ENCODE measurements at places on chromosomes 7 and 10.

GRCh38 chr10:89744026-89744425, 42.6 kb downstream of the KIF20B start:
- no peak for DNase-seq

DNA sequence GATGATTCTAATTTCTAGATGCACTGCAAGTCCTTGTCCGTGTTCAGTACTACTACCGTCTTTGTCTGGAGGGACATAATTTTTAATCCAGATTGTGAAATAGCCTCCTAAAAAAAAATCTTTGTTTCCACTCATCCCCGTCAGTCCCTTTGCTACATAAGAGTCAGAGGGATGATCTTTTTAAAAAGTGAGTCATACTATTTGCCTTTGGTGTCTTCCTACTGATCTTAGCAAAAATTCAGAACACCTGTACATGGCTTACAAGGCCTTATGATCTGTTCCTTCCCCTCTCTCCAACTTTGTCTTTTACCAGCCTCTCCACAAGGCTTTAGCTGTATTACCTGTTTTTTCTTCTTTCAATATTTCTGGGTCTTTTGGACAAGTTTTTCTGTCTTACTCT, 173.5 kb downstream of the MLLT10 start:
- DNase-seq: no peak

DNA sequence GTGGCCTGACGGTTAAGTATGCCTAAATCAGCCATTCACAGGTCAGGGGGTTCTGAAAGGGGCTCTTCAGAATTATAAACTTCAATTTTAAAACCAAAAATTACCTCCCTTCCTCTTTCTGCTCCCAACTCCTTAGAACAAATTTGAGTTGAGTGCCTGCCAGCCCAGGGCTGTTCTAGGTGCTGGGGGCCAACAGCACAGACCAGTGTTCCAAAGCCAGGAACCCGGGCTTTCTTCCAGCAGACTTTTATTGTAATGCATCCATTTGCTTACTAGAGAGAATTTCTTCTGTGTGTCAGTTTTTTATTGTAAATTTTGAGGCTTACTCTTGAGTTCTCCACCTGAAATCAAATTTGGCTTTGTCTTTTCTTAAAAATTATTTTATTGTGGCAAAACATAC, 238.5 kb downstream of the CACNB2 start:
- no peak for DNase-seq

DNA sequence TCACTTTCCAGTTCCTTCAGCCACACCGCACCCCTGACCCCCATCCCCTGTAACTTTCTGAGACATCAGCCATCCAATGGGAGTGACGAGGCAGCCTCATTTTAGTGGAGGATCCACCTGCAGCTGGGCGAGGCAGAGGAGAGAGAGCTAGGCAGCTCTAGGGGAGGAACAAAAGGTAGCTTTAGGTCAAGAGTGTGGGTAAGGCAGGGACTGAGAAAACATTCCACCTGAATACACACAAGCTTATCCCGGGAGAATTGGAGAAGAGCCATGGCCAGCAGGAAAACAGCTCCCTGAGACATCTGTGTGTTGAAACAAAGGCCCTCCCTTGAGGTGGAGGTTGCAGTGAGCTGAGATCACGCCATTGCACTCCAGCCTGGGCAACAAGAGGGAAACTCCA, 6.7 kb upstream of the KLRG2 start:
- no peak for DNase-seq

DNA sequence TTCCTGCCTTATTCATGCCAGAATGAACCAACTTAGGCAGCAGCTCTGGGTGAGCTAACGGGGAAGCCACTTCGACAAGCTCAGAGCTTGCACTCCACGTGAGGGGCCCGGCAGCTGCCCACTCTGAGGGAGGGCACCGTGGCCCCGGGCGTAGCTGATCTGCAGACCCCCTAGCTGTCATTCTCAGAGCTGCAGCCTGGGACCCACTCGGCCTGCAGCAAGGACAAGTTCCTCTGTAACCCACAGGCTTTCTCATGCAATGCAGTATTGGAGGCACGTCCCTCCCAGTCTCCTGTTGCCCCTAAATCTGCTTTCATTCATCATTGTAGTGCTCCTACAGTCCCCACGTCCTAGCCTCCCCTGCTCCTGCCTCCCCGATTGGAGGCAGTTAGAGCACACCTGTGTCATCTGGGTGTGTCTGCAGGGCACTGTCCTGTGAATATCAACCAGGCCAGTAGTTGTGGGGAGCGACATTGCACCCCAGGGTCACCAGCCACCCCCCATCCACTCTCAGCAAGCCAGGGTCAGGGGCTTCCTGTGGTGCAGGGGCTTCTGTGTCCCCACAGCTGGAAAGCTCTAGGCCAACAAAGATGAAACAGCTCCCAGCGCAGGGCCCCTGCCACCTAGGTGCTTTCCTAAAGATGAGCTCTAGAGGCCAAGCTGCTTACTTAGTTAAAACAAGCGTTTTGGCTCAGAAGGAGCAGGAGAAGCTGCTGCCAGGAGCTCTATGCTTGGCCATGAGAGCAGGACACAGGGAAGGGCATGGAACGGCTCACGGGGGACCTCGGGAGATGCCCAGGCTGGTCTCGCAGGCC, 333.6 kb downstream of the ADARB2 start:
- no peak for DNase-seq

GRCh38 chr10:30798646-30799185, 169.2 kb upstream of the LYZL2 start:
- no peak for DNase-seq

DNA sequence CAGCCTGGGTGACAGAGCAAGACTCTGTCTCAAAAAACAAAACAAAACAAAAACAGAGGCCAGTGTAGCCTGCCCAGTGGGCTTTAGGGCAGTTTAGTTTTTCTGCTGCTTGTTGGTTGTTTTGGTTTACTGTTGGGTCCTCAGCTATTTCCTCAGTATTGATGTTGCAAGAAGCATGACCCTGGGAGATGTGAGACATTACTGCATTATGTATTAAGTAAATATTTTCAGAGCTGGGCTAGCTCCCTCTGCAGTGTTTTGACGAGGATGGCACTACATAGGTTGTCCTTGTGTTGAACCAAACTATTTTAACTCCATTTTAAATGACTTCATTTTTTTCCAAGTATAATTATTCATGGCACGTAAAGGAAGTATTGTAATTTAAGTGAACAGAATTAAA, 4.8 kb downstream of the AKAP9 start:
- DNase-seq: no peak

DNA sequence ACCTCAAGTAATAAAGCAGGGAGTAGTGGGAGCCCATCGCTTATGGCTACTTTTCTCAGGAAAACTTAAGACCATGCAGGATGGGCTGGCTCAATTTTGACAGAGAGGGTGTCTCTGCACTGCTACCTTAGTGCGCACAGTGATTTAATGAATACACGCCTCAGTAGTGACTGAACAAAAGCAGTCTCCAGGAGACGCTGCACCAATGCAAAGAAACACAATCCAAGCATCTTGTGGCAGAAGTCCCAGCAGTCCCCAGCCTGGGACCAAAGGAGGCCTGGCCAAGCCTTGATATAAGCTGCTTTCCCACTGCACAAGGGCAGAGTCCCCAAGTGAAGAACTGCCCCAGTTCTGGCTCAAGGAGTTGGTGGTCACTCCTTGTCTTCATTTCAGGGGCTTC, 368.9 kb downstream of the KCNMA1 start:
- DNase-seq: no peak

- peak; percentile 25 for DNase-seq
Observed at GRCh38 chr7:2956526-2957368, 86.9 kb downstream of the CARD11 start.

DNA sequence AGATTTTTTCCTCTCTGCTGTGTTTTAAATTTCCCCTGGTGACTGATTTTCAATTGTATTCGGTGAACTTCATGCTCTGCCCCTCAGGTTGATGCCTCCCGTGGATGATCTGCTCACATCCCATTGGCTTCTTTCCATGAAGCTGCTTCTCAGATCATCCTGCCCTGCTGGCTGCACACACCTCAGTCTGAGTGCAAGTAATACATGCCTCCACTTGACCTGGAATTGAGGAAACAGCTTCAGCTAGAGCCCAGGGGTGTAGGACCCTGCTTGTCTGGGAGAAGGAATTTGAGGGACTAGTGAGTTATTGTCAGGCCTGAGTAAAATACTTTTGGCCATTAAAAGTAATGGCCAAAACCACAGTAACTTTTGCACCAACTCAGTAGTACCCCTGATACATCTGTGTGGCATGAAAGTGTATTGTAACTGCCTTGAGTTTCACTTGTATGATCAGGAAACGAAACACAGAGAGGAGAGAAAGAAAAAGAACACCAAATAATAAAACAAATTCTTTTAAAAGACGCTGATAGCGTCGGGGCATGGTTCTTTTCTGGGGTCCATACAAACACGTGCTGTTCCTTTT, 49.4 kb downstream of the SPAM1 start:
- no peak for DNase-seq

- no peak for DNase-seq
Observed at GRCh38 chr10:4981722-4982471, 18.7 kb downstream of the AKR1C1 start.

DNA sequence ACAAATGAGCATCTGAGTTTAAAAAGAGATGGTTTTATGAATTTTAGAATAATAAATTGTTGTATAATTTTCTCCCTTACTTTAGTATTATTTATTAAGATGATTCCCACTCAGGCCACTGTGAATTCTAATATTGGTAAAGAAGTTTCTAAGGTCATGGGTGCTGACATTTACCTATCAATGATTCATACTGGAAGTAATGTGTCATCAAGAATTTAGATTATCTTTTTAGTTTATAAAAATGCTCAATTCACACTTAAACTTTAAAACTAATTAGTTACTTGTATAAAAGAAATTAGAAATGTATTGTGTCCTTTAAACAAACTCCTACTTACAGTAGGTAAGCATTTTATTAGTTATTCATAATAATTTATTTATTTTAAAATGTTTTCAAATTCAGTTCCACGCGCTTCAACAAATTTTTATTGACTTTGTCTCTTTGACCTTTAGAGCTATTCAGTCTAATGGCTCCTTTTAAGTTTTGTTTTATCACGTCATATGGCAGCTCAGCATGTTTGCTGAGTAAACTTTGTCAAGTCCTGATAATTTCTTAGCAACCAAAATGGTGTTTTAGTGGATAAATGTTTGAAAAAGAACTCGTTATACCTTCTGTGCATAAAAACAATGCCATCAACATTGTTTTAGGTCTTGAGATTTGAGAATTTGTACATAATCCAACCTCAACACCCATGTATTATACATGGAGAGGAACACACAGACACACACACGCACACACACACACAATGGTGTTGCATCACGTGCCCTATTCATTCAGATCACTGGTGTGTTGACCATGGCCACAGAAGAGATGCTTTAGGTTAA, 15.1 kb upstream of the MRC1 start:
- no peak for DNase-seq

DNA sequence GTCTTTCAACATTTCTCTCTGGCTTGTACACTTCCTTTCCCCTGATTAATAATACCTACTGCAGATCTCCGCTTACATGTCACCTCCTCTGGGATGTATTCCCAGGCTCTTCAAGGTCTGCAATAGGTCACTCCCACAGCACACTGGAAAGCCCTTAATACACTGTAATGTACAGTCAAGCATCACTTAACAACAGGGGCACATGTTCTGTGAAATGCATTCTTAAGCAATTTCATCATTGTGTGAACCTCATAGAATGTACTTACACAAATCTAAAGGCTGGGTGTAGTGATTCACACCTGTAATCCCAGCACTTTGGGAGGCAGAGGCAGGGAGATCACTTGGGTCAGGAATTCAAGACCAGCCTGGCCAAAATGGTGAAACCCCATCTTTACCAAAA, 1.9 kb downstream of the COX15 start:
- no peak for DNase-seq

DNA sequence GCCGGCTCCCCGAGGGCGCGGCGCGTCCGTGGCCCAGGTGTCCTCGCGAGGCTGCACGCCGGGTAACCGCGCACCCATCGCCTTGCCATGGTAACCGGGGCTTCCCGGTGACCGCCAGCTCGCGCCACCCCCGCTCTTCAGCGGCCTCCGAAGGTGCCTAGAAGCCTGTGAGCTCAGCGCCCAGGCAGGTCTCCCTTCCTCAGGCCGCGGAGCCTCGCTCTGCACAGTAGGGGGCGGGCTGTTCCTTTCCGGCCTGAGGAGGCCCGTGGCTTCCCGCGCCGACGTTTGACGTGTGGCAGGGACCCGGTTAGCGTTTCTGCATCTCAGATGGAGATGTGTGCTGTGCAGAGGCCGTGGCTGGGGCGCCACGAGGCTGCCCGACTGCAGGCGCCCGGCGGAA, 117.1 kb downstream of the DYNC2I1 start:
- DNase-seq: peak; percentile 25

GRCh38 chr7:1312136-1313070, 79.7 kb downstream of the UNCX start:
- DNase-seq: no peak

GRCh38 chr10:70528741-70529362, 50.3 kb downstream of the PALD1 start:
- no peak for DNase-seq

DNA sequence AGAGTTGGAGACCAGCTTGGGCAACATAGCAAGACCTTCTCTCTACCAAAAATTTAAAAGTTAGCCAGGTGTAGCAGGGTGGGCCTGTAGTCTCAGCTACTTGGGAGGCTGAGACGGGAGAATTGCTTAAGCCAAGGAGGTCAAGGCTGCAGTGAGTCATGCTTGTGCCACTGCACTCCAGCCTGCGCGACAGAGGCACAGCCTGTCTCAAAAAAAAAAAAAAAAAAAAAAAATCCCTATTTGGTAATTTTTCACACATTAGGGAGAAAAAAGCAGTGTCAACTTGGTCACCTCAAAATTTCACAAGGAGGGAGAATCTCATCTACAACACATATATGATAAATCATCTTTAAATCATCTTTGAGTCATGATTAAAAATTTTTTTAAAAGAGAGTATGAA, 6.4 kb upstream of the ZNF398 start:
- no peak for DNase-seq

- no peak for DNase-seq
Observed at GRCh38 chr10:114306116-114306973, 67.3 kb downstream of the VWA2 start.

DNA sequence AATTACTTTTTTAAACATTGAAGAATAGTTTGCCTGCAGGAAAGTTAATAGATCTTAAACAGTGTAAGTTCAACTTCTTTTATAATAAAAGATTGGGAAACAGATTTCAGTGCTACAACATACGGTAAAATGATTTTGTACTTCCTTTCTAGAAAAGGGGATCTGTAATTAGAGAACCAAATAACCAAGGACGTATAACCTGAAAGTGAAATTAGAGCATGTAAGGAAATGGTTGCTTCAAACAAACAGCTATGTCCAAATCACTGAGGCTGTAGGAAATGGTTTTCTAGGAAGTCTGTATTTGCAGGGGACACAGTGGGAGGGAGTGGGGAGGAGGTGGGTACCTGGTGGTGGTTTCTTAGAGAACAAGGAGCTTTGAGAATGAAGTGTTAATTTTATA, 57.9 kb upstream of the EXOC6 start:
- DNase-seq: no peak

GRCh38 chr7:143393267-143394041, 12.3 kb downstream of the ZYX start:
- no peak for DNase-seq

- no peak for DNase-seq
Observed at GRCh38 chr7:39084349-39084748, 106.6 kb downstream of the POU6F2 start.

GRCh38 chr10:16886031-16886430, 68.8 kb upstream of the RSU1 start:
- DNase-seq: no peak

Data from activated CD8-positive, alpha-beta memory T cell treated with anti-CD3 and anti-CD28 coated beads for 4 hours (primary cell).